ENCODE measurements at places on chromosomes 2 and 18.

GRCh38 chr2:230068016-230068650 lies 591 bp downstream of the SLC16A14 start:
- DNase-seq = no peak

GRCh38 chr2:31110431-31110830 lies 27.8 kb downstream of the GALNT14 start:
- DNase-seq = no peak

- no peak for DNase-seq
These were observed 5.9 kb downstream of the GBX2 start for GRCh38 chr2:236162031-236162845.

GRCh38 chr2:181072486-181073235 lies 92.3 kb downstream of the UBE2E3 start:
- DNase-seq = no peak

Measured in stimulated activated CD4-positive, alpha-beta T cell treated with anti-CD3 and anti-CD28 coated beads, Interleukin-15, amount 100 ng/mL, for 48 hours (primary cell).